ENCODE measurements at places on chromosomes 1 and 21.

DNA sequence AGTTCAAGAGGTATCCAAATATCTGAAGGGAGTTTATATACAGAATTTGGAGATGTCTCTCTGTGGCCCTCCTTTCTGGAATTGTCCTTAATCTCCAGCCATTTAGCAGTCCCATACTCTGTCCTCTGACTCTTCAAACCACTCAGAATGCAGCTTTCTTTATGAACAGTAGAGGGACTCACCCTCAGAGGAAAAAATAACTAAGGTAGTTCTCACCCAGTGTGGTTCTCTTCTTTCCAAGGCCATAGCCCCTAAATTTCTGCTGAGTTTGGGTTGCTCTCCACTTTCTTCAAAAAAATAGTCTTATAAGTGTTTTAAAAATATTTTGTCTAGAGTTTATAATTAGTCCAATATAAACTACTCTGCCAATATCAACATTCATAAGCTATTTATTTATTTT lies 369.7 kb downstream of the MATN1 start:
- no peak for DNase-seq

DNA sequence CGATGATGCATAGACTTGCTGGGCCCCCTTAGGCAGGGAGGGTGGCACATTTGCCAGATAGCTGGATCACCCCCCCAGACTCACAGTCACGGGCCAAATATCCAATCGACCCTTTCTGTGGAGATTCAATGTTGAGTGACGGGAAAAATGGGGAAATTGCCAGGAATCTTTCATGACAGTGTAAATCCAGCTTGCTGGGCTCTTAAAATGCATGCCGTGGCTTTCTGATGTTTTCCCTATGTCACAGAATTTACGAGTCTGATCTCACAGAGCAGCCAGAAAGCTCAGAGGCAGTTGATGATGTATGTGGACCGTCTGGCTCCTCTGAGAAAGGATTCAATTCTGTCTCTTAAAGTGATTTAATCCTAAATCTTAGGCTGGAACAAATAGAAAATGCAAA lies 150.1 kb upstream of the ZNF644 start:
- no peak for DNase-seq

- no peak for DNase-seq
Measured at GRCh38 chr1:55816456-55817426, 601.6 kb upstream of the USP24 start.

GRCh38 chr1:151457911-151458801 lies 1.1 kb downstream of the POGZ start:
- DNase-seq = no peak

DNA sequence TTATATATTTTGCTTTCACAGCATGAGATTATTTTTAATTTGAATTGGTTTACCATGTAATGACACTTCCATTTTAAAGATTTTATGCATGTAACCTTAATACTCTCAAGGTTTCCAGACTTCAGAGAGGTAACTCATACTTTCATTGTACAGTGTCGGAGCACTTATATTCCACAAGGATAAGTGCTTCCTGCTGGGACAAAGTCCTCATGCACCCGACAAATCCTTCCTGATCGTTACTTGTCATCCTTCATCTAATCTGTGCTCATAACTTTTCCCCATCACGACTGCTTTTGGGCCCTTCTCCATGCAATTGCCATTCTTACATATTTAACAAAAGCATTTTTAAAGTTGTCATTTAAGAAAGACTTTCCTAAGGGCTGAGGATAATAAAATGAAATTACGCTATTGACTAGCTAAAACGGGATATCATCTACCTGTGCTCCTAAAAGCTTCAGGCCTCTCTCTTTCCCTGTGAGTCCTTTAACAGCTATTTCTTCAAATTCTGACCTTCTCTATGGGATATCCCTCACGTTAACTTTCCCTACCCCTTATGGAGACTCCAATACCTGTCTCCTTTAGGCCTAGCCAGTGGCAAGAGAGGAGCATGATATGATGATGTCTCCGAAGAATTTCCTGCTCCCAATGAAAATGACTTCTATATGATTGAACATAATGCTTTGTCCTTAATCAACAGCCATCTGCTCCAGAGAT lies 59.3 kb downstream of the NCAM2 start:
- DNase-seq = no peak

- DNase-seq = no peak
Measured at GRCh38 chr1:33089457-33089856, 8.5 kb downstream of the AZIN2 start.

DNA sequence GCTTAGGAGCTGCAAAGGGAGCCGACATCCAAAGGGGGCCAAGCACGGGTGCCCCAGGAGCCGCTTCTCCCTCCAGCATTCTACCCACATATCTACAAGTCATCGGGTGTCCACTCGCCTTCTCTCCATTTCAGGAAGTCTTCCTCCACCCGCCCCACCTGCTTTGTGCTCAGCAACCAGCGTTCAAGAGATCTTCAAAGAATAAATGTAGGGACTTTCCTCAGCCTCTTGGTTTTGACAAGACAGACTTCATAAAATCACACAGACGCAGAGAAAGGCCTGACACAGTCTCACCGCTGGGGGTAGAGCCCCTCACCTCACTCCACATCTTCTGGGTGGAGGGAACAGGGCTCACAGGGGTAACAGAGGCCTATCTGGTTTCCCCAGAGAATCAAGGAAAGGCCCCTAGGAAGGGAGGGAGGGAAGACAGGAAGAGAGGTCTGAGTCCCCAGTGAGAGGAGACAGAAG lies 49.5 kb downstream of the SSBP3 start:
- DNase-seq = no peak

DNA sequence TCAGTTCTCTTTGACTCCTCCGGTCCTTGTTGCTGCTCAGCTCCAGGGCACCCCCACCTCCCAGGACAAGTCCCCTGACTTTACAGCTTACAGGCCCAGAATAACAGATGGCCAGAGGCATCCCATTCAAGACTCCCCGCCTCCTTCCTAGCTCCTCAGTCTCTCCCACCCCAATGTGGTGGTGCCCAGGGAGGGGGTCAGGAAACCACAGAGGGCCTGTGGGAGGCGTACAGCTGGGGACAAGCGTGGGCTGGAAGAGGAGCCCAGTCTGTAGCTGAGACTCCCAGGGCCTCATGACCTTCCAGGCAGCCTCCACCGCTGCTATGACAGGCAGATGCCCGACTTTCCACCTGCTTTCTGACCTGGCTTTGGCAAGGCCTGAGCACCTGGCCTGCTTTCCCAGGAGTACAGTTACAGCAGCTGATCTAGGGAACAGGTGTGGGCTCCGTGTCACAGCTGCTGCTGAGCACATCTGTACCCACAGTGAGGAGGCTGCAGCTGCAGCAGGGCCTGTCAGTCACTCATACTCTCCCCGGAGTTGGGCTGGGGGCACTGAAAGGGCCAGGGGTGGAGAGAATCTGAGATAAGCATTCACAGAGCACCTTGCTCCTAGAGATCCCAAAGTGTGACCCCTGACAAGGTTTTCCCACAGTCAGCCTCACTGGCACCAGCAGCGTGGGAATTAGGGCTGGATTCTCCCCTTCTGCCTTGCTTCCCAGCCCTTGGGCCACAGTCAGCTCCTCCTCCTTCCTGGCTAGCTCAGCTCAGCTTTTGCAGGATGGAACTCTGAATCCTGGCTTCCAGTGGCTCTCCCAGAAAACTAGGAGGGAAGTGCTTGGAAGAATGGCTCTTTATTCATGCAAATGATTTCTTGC lies 7.1 kb upstream of the NAV1 start:
- DNase-seq = no peak

DNA sequence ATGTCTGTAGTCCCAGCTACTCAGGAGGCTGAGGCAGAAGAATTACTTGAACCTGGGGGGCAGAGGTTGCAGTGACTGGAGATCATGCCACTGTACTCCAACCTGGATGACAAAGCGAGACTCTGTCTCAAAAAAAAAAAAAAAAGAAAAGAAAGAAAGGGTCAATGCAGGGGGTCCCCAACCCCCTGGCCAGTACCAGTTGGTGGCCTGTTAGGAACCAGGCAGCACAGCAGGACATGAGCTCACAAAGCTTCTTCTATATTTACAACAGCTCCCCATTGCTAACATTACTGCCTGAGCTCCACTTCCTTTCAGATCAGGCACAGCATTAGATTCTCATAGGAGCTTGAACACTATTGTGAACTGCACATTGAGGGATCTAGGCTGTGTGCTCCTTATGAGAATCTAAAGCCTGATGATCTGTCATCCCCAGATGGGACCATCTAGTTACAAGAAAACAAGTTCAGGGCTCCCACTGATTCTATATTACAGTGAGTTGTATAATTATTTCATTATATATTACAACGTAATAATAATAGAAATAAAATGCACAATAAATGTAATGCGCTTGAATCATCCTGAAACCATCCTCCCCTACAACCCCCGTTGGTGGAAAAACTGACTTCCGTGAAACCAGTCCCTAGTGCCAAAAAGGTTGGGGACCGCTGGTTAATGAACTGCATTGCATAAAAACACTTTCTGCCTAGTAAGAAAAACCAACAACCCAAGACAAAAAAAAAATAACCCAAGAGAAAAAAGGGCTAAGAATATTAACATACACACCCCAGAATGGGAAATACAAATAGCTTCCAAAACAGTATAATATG lies 2.8 kb downstream of the ZBTB8OS start:
- DNase-seq = no peak
